ENCODE measurements at places on chromosomes 4 and X.

DNA sequence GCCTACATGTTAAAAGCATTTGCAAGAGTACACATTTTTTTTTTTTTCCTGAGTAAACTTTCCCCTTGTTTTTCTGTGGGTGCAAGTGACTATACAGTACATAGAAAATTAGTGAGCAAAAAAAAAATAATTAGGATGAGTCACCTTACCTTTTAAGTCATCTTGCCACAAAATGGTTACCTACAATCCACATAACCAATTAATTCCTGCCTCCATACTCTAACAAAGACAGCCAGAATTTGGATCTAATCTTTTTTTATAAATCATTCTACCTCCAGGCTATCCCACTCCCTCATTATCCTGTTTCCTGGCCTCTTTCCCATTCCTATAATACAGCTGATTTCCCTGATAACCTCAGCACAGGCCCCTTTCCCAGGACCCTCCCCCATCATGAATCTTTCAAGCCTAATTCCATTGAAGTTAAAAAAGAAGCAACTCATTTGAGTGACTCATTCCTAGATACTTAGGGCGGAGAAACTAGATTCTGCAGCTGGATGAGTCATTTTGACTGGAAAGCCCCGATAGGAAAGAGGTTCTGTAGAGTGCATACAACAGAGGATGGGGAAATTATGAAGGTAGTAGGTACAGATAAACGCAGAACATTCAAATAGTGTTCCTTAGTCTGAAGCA, 128.2 kb downstream of the C4orf51 start:
- peak; percentile 60 for DNase-seq

GRCh38 chrX:128634754-128635153, 582.6 kb upstream of the ACTRT1 start:
- DNase-seq: no peak

DNA sequence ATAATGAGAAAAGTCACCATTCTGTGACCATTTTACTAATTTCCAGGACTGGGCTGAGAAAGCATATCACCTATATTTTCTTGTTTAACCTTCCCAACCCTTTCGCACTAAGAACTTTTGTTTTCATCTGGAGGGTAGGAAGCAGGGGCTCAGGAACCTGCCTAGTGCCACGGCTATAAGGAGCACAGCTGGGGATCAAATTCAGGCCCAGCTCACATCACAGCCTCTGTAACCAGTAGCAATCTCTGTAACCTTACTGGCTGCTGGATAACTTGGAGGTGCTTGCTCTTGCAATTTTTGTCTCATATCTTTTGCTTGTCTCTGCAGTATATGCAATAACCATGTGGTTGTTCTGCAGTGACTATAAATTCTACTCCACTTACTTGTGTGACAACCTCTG, 76.7 kb upstream of the PLAC1 start:
- no peak for DNase-seq

DNA sequence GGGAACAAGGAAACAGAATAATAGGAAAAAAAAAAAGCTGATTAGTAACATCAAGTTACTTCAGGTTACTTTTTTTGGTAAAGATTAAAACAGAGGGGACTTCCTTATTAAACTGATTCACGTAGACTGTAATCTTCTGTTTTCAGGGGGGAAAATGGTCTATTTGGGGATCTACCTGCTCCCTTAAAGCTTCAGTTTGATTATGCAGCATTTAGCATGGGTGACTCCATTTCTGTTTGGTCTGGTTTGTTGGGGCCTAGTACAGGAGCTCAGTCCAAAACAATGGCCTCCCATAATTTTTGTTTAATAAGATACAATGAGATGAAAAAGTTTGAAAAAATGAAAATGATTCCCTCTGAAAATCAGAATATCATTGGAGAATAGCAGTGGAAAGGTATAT, 34.6 kb downstream of the TEC start:
- DNase-seq: no peak

- no peak for DNase-seq
Observed at GRCh38 chrX:132367984-132368383, 120.9 kb downstream of the MBNL3 start.

DNA sequence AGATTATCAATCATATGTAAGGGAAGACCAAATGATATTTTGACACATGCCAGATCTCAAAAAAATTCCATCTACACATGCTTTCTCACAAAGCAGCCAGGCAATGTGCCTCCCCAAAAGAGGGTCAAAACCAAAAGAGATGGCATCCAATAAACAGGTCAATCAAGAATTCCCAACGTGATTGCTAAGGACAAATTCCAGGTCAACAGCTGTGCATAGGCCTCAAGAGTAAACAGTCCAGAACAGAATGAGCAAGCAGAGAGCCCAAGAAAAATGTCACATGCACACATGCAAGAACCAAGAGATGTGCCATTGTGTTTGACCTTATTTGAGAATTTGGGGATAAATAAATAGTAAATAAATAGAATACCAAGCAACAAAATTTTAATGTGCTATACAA, 136.7 kb downstream of the APBB2 start:
- DNase-seq: no peak
